Tongue (tissue), 3 donors: ENCODE measurements at places on chromosomes 12 and 14.

DNA sequence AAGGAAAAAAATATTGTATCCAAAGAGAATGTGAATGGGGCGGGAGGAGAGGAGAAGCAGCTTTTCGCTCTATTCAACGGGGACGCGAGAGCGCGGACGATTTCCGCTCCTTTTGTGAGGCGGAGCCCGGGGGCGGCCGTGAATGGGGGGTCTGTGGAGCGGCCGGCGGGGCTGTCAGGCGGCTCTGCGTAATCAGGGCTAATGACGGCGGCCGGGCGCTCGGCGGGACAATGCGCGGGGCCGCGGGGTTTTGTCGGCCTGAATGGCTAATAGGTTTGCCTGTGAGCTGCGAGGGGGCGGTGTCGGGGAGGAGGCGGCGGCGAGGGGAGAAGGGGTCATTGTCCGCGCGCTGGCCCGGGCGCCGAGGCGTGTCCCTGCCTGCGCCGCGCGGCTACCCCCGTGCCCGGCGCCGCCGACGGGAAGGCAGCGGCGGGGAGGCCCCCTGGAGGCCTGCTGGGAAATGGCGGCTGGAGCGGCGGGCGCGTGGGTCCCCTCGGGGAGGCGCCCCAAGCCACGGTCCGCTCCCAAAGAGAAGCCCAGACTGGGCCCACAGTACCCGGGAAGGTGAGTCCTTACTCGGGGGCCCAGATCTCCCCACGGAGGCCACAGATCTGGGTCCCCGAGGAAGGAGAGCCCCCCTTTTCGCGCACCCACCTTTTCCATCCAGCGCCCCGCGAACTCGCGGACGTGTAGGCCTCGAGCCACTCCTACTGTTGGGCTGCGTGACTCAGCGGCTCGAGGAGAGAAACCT is 6.0 kb downstream of the SIX6 start:
- peak; percentile 53 for DNase-seq

DNA sequence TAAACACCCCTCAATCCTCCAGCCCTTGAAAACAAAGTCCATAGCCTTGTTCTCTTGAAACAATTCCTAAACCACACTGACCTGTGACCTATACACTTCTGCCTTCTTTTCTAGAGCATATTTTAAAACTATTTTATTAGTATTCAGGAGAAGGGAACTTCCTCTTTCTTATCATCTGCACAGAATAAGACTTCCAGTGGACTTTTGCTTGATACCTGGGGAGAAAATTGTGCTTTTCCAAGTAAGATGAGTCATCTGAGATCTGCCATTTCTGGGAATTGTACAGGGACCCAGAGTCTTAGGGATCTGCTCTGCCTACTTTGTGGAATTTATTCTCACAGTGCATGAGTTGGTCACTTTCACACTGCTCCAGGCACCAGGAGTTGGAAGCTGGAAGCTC is 10.5 kb upstream of the WNT5B start:
- no peak for DNase-seq

GRCh38 chr12:94977766-94978468 is 25.6 kb downstream of the NDUFA12 start:
- DNase-seq: no peak

DNA sequence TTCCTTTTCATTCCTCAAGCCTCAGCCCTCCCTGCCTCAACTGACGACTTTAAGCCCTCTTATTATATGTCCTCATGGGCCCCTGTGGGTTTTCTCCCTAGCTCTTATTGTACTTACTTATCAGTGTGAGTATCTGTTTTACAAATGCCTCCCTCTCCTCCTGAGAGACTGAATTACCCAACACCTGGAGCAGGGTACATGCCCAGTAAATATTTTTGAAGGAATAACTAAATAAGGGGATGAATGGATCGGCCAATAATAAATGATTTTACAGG is 95.8 kb upstream of the SLC35F4 start:
- no peak for DNase-seq

DNA sequence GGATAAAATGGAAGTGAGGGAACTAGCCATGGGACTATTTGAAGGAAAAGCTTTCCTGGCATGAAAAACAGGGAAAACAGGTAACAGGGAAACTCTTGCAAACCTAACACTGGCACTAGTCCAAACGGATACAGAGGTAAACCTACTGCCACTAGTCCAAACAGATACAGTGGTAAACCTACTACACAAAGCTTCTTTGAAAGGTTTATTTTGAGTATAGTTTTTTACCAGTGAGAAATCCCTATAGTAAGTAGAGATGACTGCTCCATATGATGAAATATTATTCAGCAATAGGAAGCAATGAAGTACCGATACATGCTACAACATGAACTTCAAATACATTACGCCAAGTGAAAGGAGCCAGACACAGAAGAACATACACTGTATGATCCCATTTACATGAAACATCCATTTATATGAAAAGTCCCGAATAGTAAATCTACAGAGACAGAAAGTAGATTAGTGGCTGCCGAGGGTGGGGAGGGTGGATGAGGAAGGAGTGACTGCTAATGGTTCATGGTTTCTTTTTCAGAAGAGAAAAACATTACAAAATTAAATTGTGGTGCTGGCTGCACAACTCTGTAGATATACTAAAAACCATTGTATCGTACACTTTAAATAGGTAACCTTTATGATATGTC is 25.5 kb downstream of the SPTLC2 start:
- DNase-seq: peak; percentile 21

DNA sequence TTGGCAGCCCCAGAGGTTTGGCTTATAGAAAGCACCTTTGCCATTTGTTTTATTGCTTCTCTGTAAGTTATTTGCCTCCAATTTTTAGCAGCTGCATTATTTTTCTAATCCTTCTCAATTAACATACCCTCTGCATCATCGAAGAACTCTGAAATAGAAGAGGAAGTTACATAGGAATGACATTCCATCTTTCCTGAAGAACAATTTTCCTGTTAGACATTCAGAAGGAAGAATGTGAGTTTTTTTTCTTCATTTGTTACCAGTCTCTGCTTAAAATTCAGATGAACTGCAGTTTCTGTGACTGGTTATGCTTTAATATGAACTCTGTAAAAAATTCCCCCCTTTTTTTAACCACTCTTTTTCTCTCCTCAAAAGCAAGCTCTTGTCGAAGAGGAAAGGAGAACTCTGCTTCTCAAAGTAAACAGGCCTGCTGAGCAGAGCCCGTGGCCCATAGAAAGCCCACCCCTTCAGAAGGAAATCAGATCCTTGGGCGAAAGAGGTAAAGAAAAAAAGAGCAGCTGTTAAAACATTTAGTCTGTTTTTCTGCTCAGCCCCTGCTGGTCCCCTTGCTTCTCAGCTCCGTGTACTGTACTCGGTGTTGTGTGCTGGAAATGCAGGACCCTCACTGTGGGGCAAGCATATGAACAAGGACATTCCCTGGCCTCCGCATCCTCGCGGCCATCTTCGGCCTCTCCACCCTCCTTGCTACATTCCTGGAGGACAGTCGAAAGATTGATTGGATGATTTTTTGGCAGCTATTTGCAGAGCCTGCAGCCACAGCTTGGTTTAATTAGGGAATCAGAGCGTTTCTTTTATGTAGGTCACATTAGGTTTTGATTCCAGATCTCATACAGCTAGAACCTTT is 164.4 kb upstream of the LRIG3 start:
- peak; percentile 76 for DNase-seq

DNA sequence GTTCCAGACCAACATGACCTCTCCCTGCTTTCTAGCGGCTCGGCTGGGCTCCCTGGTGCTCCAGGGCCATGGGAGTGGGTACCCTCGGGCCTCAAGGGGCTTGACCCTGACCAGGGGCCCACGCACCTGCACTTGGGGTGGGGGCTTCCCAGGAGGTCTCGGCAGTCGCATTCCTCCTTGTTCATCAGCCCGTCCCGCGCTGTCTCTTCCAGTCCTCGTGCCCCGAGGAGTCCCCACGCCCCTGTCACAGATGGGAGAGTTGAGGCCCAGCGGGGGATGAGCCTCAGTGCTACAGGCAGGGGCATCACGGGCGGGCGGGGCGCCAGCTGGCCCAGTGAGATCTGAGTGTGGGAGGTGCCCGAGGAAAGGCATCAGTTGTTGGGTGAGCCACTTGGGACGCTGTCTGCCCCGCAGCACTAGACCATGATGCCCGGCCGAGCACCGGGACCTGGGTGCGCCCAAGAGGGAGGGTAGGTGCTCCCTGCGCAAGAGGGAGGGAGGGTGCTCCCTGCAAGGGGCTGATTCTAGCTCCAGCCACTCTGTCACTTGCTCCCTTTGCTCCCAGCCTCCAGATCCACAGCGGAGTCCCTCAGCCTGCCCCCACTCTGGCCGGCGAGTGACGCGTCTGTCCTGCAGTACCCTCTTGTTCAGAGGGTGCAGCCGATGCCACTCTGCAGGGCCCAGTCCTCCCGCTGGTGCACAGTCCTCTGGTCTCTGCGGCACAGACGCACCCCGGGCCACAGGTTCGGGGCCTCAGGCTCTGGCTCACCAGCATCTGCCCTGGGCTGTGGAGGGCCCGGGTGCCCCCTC is 23.8 kb downstream of the MMP17 start:
- no peak for DNase-seq

GRCh38 chr14:50943943-50944646 is at the start of gene PYGL:
Gene PYGL, minus strand, starts transcription at chr14:50944483. Its CDS starts 80 bp downstream, at chr14:50944403.
- DNase-seq: peak; percentile 80

- peak; percentile 90 for DNase-seq
Observed at GRCh38 chr14:68794851-68795596, 2.2 kb upstream of the ZFP36L1 start.

DNA sequence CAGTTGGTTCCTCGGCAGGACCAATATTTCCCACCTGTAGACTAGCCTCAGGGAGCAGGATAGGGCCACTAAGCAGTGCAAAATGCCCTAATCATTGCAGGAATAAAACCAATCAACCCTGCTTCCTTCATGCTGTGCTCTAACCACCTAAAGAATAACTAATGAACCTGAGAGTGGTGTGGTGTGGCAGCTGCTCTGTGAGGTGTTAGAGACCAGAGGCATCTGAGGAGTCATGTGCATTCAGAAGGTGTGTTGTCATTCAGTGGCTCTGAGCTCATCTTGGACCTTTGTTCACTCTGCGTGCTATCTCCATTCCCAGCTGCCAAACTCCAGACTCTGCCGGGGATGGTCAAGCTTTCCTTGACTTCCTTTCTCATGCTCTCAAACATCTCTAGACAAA is 136.7 kb upstream of the EGLN3 start:
- no peak for DNase-seq

DNA sequence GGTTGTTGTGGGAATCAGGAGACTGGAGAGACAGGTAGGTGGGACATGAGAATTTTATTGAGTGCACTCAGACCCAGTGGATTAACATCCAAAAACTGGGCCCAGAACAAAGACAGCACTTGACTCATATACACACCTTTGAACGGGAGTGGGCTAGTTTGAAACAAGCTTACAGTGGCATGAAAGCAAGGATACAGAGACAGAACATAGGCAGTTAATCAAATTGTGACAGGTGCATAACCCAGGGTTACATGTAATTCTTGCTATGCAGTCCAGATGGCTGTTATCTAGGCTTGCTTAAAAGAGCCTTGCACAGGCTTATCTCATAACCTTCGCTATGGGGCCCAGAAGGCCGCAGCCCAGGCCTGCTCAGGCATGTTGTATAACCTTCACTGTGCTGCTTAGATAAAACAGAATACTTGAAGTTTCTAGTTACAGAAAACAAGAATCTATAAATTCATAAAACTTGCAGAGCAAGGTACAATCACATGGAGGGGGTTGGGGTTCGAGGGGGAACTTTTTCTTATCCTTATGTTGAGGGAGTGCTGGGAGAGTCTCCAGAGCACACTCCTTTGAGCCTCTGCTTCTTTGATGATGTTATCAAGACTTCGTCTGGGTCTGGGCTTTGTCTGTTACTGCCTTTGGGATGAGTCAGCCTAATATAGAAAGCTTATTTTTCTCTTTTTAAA is 81.7 kb downstream of the TNFAIP2 start:
- no peak for DNase-seq

DNA sequence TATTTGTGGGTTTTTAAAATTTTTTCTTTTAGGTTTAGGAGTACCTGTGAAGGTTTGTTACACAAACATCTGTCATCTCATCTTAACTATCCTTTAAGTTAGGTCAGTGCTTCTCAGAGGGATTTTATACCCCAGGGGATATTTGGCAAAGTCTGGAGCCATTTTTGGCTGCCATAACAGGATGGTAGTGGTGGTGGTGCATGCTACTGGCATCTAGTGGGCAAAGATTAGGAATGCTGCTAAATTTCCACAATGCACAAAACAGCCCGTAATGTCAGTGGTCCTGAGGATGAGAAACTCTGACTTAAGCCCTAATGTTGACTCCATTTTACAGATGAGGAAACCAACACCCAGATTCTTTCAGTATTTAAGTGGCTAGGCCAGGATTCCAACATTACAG is 85.2 kb upstream of the MYF6 start:
- no peak for DNase-seq

- DNase-seq: peak; percentile 50
Observed at GRCh38 chr14:69880893-69881292, 1.7 kb downstream of the SMOC1 start.

GRCh38 chr14:97283426-97283825 is 486.2 kb downstream of the VRK1 start:
- no peak for DNase-seq

DNA sequence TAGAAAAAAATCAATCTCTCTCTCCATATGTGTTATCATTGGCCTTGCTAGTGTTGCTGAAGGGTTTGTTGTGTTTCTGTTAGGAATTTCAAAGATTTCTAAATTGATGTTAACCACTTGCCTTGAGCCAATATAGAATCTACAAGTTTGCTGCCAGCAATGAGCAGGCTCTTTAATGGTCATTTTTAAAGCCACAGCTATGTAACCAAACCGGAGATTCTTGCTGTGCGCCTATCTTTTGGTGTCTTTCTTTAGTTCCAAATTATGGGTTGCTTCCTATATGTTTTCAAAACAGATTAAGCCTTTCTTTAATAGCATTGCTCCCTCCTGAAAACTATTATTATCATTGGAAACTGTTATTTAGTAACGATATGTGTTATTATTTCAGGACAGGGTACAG is 545.7 kb downstream of the DIO2 start:
- no peak for DNase-seq

GRCh38 chr12:115934046-115934445 is 343.4 kb downstream of the MED13L start:
- no peak for DNase-seq

GRCh38 chr12:107990325-107990724 is 138.8 kb upstream of the WSCD2 start:
- peak; percentile 26 for DNase-seq

GRCh38 chr12:93683410-93683809 is 6.2 kb downstream of the CRADD start:
- no peak for DNase-seq

GRCh38 chr12:92757597-92758121 is 54.9 kb downstream of the PLEKHG7 start:
- no peak for DNase-seq

- no peak for DNase-seq
Observed at GRCh38 chr12:111175396-111176094, 193.3 kb downstream of the PHETA1 start.

- DNase-seq: no peak
Observed at GRCh38 chr12:95633049-95633731, 81.9 kb upstream of the USP44 start.

- DNase-seq: no peak
Observed at GRCh38 chr12:122942637-122943036, 23.6 kb downstream of the ABCB9 start.
